ENCODE measurements at places on chromosomes 2 and 18.

- DNase-seq, result no peak
Observed at GRCh38 chr18:33304277-33304676, 136.2 kb downstream of the CCDC178 start.

DNA sequence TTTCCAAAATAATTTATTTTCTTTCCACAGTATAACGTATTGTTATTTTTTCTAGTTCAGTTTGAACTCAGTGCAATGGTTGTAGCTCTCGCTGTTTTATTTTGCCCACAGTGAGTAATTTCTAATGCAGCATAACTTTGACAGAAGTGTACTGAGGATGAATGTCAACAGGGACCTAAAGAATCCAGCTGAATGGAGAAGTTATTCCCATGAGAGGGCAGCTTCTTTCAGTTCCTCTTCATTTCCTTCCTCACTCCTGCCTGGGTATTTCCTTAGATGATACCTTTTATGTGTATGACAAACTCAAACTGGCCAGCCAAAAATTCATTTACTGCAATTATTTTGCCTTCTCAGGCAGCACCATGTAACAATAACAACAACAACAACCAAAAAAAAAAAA lies 1223.1 kb upstream of the ZEB2 start:
- DNase-seq, result no peak

- DNase-seq, result no peak
Observed at GRCh38 chr2:157182204-157182709, 75.2 kb upstream of the GALNT5 start.

DNA sequence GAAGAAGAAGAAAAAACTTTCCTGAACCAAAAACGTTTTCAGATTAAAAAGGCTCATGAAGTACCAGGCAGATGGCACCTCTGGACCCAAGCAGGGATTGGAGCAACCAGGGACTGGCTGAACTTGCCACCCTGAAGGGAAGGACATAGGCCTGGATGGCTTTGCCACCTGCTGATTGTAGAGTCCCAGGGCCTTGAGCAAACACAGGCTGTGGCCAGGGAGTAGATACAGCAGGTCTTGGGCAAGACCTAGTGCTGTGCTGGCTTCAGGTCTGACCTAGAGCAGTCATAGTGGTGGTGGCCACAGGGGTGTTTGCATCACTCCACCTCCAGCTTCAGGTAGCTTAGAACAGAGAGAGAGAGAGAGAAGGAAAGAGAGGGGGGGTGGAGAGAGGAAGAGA lies 231.5 kb upstream of the FBXO11 start:
- DNase-seq, result no peak

DNA sequence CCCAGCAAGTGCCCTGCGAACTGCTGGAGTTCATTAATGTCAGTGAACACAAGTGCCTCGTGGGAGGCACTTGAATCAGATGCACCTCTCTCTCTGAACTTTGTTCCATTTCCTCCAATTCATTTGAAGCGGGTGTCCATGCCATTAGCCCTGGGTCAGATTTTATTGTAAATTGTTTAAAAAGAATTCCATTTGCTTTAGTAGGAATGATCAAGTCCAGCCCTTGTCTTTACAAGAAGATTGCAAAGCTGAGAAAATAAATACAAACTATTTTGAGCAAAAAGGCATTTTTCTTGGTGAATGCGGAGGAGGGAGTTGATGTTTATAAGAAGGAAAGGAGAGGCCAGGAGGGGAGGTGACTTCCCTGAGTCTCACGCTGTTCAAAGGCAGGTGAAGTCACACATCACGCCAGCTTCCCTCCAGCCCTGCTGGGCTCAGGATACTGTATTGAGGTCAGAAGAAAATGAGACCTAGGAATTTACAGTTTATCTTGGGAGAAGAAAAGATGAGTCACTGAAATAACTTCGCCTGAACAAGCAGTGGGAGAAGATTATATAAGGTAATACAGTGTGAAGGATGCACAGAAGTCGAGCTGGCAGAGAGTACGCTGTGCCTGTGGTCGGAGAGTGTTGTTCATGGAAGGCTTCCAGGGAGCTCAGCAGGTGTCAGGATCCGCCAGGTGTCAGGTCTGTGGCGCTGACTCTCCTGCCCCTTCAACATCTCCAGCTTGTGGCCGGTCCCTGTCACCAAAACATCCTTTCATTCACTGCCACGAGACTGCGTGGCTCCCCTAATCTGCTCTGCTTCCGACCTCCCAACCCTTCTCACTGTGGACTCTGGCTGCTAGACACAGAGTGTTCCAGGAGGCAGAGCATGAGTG lies 36.5 kb downstream of the EFR3B start:
- DNase-seq, result no peak

DNA sequence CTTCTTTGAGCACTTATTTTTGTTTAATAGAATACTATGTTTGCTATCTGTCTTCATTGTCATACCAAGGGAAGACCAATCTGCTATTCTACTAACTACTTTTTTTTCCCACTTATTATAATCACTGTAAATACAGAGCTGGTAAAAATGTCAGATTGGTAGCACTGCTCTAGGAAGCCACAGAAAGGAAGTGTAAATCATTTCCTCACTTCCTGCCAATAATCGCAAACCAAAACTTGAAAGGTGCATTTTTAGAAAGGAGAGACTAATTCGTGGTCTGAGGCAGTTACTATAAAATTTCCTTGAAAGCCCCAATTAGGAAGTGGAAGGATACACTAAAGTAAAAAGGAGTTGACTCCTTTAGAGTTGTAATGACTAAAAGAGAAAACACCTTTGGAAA lies 13.9 kb upstream of the THSD7B start:
- no peak for DNase-seq

- DNase-seq, result no peak
Observed at GRCh38 chr2:84792856-84793522, 87.9 kb downstream of the TRABD2A start.

DNA sequence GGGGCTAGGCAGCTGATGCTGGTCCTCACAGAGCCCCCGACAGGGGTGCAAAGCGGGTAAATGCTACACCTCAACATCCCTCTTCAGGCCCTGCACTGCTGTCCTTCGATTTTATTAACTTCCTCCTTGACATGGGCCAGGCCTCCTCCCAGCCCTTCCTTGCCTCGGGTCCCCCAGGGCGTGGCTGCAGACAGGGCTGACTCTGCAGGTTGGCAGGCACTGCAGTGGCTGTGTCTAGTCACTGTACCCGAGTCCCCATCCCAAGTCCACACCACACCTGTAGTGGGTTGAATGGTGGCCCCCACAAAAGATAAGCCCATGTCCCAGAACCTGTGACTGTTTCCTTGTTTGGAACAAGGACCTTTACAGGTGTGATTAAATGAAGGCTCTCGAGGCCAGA lies 140.2 kb downstream of the TWIST2 start:
- no peak for DNase-seq

- no peak for DNase-seq
Observed at GRCh38 chr2:118593257-118593656, 254.2 kb downstream of the EN1 start.

- no peak for DNase-seq
Observed at GRCh38 chr18:58017267-58017666, 26.8 kb upstream of the NEDD4L start.

GRCh38 chr2:625415-626333 lies 51.5 kb downstream of the TMEM18 start:
- no peak for DNase-seq

GRCh38 chr2:165897074-165897473 lies 56.5 kb downstream of the TTC21B start:
- no peak for DNase-seq

GRCh38 chr2:164066095-164066494 lies 330.3 kb upstream of the FIGN start:
- DNase-seq, result no peak

DNA sequence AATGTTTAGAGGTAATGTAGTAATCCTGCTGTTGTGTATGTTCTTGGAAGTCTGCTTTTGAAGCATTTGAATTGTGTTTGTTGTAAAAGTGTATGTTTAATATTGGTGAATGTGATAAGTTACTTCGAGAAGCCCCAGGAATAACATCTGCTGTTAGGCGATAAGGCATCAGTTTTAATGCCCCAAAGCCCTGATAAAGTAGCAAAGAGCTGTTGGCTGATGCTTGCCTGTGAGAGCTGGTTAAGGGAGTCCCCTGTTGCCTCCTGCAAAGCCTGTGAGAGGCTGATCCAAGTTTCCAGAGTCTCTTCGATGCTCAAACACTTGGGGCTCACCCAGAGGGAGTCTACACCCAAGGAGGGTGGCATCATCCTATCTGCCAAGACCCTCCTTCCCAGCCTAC lies 110.3 kb downstream of the RNF152 start:
- no peak for DNase-seq

DNA sequence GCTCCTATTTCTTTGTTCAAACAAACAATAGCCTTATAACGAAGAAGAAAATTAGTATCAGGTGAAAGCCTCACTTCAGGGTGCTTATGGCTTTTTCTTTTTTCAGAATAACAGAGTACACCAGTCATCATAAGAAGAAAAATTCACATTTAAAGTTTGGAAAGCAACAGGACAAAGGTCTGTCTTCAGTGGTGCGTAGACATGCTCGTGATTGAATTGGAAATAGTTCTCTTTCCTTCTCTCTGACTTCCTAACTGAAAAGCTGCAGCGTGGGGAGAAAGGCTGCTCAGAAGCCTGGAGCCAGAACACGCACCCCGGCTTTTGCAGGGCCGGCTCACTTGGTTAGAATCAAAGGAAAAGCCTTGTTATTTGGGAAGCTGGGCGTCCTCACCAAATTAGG lies 127.6 kb upstream of the ZNF516 start:
- no peak for DNase-seq

- DNase-seq, result no peak
Observed at GRCh38 chr18:8801263-8801901, 96.0 kb downstream of the MTCL1 start.

GRCh38 chr18:29191263-29191662 lies 1014.3 kb upstream of the CDH2 start:
- DNase-seq, result no peak

- no peak for DNase-seq
Observed at GRCh38 chr2:188588235-188588634, 296.6 kb downstream of the GULP1 start.

DNA sequence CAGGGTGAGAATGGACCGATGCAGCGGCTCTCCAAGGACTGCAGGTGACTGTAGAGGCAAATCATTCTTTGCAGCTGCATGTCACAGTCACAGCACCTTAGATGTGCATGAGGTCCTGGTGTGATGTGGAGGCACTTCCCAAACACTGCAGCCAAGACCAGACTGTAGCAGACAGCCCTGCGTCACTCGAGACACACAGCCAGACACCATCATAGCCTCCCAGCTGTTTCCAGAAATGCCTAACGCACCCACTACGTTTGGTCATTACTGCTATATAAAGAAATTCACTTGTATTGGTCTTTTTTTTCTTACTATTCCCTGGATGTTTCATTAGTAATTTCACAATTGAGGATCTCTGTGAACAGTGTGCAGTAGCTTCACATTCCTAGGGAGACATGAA lies 60.9 kb downstream of the SH3YL1 start:
- no peak for DNase-seq

GRCh38 chr18:26454616-26455015 lies 93.7 kb downstream of the KCTD1 start:
- no peak for DNase-seq

DNA sequence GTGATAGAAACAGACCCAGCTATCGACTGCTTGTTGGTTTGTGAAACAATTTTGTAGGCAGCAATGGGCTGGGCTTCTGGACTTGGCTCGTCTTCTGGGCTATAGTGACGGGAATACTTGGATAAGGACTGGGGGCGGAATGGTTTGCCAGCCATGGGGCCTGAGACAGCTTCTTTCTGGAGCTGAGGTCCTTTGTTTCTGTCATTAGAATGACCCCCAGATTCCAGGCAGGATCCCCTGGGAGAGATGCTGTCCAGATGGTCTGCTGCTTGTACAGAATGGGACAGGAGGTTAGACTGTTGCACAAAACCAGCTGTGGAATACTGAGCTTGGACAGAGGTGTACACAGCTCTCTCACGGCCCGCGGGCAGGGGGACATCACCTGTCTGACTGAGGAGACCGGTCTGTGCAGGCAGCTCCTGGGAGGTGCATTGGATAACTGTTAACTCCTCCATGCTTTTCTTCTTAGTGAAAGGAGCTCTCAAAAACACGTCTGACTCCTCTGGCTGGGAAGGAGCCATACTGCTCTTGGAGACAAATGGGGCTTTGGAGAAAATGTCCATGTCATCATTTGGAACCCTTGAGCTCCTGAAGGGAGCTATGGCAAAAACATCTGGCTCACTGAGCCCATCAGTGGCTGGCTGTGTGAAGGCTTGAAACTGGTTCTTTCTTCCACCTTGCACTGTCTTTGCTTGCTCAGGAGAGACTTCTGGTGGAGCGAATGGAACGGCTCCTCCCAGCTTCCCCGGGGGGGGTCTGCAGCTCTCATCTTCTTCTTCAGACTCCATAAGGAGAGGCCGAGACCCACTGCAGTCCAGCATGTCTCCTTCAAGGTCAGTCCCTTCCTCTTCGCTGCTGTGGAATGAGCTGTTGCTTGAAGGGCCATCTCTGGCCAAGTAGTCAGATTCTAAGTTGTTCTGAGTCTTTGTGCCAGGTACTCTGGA lies 28.6 kb upstream of the NFU1 start:
- DNase-seq, result no peak

DNA sequence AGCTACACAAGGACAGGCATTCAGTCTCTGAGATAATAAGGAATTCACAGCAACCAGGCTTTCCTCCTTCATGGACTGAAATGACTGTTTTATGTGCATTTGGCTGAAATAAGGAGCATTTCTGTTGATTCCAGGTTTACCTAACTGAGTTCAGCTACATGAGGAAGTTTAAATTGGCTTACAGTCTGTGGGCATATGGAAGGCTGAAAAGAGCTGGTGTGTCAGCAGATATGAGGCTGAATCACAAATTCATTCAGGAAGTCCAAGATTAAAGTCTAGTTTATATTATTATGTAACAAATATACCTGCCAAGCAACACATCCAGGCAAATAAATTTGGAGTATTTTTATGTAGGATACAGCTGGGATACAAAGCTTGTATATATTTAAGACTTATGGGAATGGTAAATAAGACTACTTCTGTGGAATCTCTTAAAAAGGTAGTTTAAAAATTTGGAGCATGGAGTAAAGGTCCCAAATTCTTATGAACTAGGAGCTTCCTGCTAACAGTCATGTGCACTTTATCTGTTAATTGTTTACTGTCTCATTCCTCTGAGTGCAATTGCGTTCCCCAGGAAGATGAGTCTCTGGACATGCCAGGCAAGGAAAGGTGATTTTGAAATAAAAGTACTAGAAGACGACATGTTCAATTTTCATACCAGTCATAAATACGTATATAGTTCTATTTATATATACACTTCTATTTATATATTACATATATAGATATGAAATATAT lies 53.0 kb downstream of the ZC3H8 start:
- DNase-seq, result no peak

GRCh38 chr2:121721926-121722325 lies 14.7 kb downstream of the NIFK start:
- no peak for DNase-seq

GRCh38 chr2:196468394-196468793 lies 171.1 kb upstream of the CCDC150 start:
- DNase-seq, result no peak

DNA sequence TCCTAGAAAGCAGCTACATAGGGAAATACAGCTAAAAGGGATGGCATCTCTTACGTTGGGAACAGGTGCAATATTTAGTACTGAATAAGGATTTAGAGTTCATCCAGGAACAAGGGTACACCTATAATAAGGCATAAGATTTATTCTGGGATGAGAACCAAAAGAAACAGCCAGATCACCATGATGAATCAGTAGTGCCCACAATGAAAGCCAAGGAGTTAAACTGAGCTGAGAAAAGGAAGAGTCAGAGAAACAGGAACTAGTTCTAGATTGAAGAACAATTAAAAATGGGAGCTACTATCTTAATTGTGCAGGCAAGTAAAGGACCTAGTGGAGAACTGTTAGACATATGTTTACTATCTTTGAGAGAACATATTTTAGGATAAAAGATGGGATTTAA lies 692.3 kb downstream of the LRP1B start:
- no peak for DNase-seq

- no peak for DNase-seq
Observed at GRCh38 chr2:178920916-178921513, 113.8 kb upstream of the TTN start.
